ENCODE measurements at places on chromosomes 13 and 19.

DNA sequence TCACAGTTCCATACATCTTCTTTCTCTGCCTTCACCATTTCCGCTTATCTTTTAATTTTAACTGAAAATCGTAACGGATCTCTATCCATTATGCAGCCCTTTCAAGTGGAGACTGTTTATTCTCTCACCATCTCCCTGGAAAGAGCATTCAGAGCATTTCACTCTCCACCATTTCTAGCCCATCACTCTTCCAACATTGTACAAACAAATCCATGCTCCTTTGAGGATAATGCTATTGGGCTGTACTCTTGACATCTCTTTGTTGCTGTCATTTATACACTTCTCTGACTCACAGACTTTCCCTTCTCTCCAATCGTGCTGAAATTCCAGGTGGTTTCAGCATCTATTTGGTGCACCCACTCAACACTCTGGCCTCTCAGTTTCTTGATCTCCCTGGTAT is 71.4 kb downstream of the NAA16 start:
- H3K4me1 ChIP-seq, result no peaks in the 10 kb centered on the region
- DNase-seq, result no peak
- no peak overlapping the region for H3K27ac ChIP-seq

GRCh38 chr13:43433691-43434141 is 353.1 kb downstream of the ENOX1 start:
- no peaks in the 10 kb centered on the region for H3K36me3 ChIP-seq
- H3K27me3 ChIP-seq, result no peaks in the 10 kb centered on the region
- H3K4me1 ChIP-seq, result no peaks in the 10 kb centered on the region

- no peak for DNase-seq
- H3K4me3 ChIP-seq, result no peak overlapping the region
- no peaks in the 10 kb centered on the region for H3K36me3 ChIP-seq
- H3K27ac ChIP-seq, result no peak overlapping the region
Measured at GRCh38 chr19:29639086-29639485, 26.2 kb upstream of the PLEKHF1 start.

- H3K4me3 ChIP-seq, result no peak overlapping the region
- no peaks in the 10 kb centered on the region for H3K27me3 ChIP-seq
- no peak for DNase-seq
- H3K4me1 ChIP-seq, result no peaks in the 10 kb centered on the region
Measured at GRCh38 chr13:44007451-44007850, 127.7 kb downstream of the LACC1 start.

DNA sequence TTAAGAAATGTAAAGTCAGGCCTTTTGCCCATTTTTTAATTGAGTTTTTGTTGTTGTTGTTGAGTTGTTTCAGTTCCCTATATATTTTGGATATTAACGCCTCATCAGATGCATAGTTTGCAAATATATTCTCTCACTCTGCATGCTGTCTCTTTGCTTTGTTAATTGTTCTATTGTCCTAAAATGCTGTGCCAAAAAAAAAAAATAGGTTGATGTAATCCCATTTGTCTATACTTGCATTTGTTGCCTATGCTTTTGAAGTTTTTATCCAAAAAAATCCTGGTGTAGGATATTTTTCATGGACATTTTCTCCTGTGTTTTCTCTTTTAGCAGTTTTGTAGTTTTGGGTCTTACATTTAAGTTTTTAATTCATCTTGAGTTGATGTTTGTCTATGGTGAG is 163.3 kb upstream of the STARD13 start:
- DNase-seq, result no peak
- H3K4me1 ChIP-seq, result no peaks in the 10 kb centered on the region
- H3K27ac ChIP-seq, result no peak overlapping the region
- no peaks in the 10 kb centered on the region for H3K27me3 ChIP-seq

- no peak overlapping the region for H3K4me3 ChIP-seq
- H3K27ac ChIP-seq, result no peak overlapping the region
- H3K27me3 ChIP-seq, result no peaks in the 10 kb centered on the region
- DNase-seq, result no peak
- H3K4me1 ChIP-seq, result no peaks in the 10 kb centered on the region
- no peaks in the 10 kb centered on the region for H3K36me3 ChIP-seq
Measured at GRCh38 chr13:51912091-51912490, 50.3 kb downstream of the CCDC70 start.

DNA sequence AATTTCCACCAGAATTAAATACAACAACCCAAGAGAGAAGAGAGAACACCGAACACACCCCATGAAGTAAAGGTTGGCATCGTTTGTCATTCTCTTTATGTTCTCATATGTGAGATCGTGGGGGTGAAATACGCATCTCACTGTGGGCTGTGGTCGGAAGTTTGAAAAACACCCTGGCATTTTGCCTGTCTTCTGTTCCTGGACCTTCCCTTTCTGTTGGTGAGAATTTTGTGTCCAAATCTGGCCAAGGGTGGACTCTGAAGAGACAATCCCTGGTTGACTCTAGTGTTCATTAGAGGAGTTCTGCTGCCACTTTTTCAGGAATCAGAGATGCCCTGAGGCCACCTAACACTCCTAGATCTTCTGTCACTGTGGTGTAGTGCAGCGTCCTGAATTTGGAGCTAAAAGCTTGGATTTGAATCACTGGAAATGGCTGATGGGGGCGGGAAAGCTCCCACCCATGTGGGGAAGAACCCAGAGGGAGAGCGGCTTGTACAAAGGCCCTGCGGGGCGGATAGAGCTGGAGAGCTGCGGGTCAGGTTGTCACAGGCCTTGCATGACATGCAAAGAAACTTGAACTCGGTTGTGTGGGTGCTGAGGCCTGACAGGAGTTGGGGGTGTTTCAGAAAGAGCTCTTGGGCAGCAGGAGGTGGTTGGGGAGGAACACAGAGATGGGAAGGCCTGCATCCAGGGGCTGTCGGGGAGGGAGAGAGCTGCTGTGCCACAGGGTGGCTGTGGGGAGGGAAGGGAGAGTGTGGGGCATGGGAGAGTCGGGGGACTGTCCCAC is 11.1 kb upstream of the SPATA13 start:
- no peak overlapping the region for H3K27ac ChIP-seq
- no peaks in the 10 kb centered on the region for H3K27me3 ChIP-seq
- H3K4me1 ChIP-seq, result no peaks in the 10 kb centered on the region
- no peaks in the 10 kb centered on the region for H3K36me3 ChIP-seq
- DNase-seq, result no peak

DNA sequence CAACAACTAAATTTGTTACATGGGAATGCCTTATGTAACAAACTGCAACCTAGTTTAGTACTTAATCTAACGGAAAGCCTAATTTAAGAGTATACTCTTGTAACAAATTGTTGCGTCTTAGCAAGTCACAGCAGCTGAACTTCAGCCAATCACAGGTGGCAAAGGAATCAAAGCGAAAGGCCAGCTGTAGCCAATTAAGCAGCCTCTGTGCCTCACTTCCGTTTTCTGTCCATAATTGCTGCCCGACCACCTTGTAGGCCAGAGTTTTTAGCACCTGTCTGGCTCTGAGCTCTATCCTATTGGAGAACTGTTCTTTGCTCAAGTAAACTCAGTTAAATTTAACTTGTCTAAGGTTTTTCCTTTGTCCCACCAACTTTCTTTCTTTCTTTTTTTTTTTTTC is 18.1 kb upstream of the HSPH1 start:
- H3K36me3 ChIP-seq, result no peaks in the 10 kb centered on the region
- DNase-seq, result no peak
- H3K27me3 ChIP-seq, result no peaks in the 10 kb centered on the region
- no peaks in the 10 kb centered on the region for H3K4me1 ChIP-seq
- no peak overlapping the region for H3K27ac ChIP-seq
